ENCODE measurements at places on chromosomes 2 and 18. TPM values are rescaled to one million over a fixed set of nuclear protein-coding genes. Genes with fewer than 3 reads are reported as not detected.

RUFY4 gene
- 1.5 TPM for polyA plus RNA-seq

KCNS3 gene
- 2.7 TPM for polyA plus RNA-seq

UGT1A8 gene
- not detected for polyA plus RNA-seq

CDK5R2 gene
- polyA plus RNA-seq = not detected

DIPK1C gene
- 0.73 TPM for polyA plus RNA-seq

RSAD2 gene
- 1.1 TPM for polyA plus RNA-seq

ERLEC1 gene
- 73.2 TPM for polyA plus RNA-seq

RPE gene
- 25.8 TPM for polyA plus RNA-seq

- H3K27me3 ChIP-seq = no peaks in the 10 kb centered on the region
- no peak for DNase-seq
- no peak overlapping the region for H3K27ac ChIP-seq
- H3K4me3 ChIP-seq = no peak overlapping the region
These were observed 108.2 kb downstream of the TCF4 start for GRCh38 chr18:55479656-55480420.

- no peak for DNase-seq
- H3K4me3 ChIP-seq = no peak overlapping the region
- H3K36me3 ChIP-seq = no peaks in the 10 kb centered on the region
- no peak overlapping the region for H3K27ac ChIP-seq
These were observed 15.5 kb upstream of the ST8SIA5 start for GRCh38 chr18:46772357-46772756.

GRCh38 chr18:30639361-30639760 is 403.2 kb downstream of the DSC3 start:
- H3K27ac ChIP-seq = no peak overlapping the region
- H3K4me3 ChIP-seq = no peak overlapping the region
- H3K36me3 ChIP-seq = no peaks in the 10 kb centered on the region
- no peak for DNase-seq
- H3K4me1 ChIP-seq = no peaks in the 10 kb centered on the region
- no peaks in the 10 kb centered on the region for H3K27me3 ChIP-seq

GRCh38 chr18:57587098-57587661 is 678 bp upstream of the FECH start:
- H3K4me3 ChIP-seq = no peak overlapping the region
- no peaks in the 10 kb centered on the region for H3K36me3 ChIP-seq
- H3K4me1 ChIP-seq = peaks cover 9% of the 10 kb centered on the region
- H3K27ac ChIP-seq = peak overlapping the region; percentile 90

GRCh38 chr2:164485541-164485940 is 135.7 kb downstream of the GRB14 start:
- H3K36me3 ChIP-seq = no peaks in the 10 kb centered on the region
- no peaks in the 10 kb centered on the region for H3K4me1 ChIP-seq
- H3K27ac ChIP-seq = no peak overlapping the region
- no peak overlapping the region for H3K4me3 ChIP-seq
- no peak for DNase-seq

Data from hepatocyte (in vitro differentiated cells).